ENCODE measurements at places on chromosomes 7 and 10.

DNA sequence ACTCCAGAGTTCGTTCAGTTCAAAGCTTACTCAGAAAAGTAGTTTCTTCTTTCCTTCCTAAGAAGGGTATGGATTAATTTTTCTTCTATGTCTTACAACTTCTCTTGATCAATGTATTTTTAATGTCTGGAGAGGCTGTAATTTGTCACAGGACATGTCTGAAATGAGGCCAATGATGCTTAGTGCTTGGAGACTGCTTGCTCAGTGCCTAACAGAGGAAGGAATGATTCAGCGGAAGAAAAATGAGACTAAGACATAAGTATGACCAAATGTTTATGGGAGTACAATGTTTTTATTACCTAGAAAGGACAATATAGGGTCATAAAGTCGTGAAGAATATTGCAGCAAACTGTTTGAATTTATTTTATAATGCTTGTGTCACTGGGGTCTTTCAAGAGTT is 43.3 kb downstream of the GPR37 start:
- DNase-seq = no peak

DNA sequence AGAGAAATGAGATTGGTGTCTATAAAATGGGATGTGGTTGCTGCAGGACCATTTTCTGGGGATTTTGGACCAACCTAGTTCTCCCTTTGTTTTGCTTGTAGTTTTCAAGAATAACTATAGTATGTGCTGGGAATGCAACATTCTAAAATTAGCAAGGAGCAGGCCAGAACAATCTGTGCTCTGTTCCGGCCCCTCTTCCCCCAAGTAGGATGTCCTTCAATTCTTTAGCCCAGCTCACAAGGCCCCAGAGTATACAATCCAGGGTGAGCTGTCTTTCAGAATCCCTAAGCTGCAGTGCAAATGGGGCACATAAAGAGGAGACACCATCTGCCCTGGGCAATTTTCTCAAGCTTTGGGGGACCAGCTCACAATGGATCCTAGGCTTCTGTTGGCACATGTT is 809.1 kb downstream of the TNS3 start:
- DNase-seq = no peak

DNA sequence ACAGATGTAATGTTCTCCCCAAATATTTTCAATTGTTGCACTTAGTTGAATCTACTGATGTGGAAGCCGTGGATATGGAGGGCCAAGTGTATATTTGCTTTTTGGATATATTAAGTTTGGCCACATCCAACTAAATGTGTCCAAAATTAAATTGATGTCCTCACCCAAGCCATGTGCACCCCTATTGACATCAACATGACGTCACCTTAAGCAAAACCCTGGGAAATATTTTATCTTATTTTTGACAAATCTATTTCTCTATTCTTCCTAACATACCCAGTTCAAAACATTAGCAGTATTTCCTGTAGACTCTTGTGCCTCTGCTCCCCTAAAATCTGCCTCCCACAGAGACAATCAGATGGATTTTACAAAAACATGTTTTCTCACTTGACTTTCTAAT is 652.5 kb downstream of the PCDH15 start:
- DNase-seq = no peak

GRCh38 chr7:131633342-131633843 is 77.0 kb upstream of the PODXL start:
- DNase-seq = no peak

DNA sequence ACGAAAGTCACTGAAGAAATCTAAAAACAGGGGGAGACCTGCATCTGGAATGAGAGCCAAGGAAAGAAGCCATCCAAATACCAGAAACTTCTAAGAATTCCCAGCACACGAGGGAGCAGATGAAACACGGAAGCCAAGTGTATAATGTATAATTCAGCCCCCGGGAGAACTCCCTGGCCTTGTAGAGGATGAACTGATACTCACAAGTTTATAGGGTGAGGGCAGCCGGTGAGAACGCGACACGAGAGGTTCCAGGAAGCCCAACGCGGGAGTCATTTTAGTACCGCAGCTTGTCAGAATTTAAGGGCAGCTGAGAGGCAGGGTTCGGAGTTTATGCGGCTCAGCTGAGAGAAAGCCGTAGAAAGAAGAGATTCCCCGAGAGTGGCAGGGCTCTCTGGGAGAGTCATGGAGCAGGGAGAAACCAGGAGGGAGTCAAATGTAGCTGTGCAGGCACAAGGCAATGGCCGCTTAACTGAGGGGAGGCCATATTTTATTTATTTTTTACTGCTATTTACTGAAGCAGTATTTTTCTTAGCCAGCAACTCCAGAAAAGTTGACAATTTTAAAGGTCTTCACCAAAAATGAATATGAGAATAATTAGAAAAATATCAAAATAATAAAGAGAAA is 164.0 kb downstream of the NPSR1 start:
- no peak for DNase-seq

DNA sequence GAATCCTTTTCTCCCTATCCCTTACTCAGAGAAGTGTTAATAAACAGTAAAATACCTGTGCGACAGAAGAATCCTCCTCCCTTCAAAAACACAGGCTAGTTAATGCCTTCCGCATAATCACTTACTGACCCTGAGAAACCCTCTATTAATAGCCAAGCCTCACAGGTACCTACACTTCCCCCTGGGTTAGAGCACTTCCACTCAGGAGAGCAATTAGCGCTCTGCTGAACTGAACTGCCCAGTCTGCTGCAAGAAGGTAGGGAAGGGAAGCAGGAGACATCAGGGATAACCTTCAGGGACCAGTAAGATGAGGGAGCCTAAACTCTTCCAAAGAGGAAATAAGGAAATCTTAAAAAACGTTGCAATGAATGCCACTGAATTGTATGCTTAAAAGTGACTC is 39.6 kb downstream of the KIAA1549 start:
- DNase-seq = no peak

GRCh38 chr10:71873582-71874211 is 22.6 kb upstream of the PSAP start:
- DNase-seq = peak; percentile 92

GRCh38 chr7:16419859-16420258 is 1.5 kb downstream of the CRPPA start:
- no peak for DNase-seq

DNA sequence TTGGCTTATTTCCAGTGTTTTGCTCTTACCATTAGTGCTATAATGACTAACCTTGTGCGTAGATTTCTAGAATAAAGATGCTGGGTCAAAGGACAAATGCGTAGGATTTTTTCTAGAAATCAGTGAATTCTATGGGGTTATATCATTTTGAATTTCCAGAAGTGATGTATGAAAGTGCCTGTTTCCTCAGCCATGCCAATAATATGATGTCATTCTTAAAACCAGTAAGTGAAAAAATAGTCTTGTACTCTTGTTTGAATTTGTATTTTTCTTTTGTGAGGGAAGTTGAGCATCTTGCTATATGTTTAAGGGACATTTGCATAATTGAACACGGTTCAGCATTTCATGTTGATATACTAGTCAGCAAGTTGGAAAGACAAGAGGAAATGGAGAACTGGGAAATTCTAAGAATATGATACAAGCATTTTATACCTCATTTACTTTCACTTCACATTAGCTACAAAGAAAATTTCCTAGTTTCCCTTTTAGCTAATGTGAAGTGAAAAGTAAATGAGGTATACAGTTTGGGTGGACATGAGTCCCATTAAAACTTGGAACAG is 3.8 kb upstream of the DNAH11 start:
- DNase-seq = no peak

GRCh38 chr7:45183711-45184210 is 26.2 kb downstream of the RAMP3 start:
- DNase-seq = no peak

DNA sequence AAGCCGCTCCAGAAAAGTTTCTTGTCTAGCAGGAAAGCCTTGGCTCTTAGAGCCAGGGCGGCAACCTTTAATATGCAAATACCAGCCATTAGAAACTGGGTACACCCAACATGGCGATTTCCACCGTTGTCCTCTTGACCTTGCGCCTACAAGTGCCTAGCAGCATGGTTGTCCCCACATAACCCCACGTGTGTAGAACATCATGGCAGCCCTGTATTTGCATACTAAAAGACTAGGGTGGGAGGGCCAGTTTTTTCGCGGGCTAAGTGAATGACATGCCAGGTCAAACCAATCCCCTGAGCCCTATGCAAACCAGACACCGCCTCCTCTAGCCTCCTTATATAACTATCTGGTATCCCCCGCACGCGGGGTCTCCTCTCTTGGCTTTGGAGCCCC is 58.4 kb upstream of the FZD8 start:
- no peak for DNase-seq

DNA sequence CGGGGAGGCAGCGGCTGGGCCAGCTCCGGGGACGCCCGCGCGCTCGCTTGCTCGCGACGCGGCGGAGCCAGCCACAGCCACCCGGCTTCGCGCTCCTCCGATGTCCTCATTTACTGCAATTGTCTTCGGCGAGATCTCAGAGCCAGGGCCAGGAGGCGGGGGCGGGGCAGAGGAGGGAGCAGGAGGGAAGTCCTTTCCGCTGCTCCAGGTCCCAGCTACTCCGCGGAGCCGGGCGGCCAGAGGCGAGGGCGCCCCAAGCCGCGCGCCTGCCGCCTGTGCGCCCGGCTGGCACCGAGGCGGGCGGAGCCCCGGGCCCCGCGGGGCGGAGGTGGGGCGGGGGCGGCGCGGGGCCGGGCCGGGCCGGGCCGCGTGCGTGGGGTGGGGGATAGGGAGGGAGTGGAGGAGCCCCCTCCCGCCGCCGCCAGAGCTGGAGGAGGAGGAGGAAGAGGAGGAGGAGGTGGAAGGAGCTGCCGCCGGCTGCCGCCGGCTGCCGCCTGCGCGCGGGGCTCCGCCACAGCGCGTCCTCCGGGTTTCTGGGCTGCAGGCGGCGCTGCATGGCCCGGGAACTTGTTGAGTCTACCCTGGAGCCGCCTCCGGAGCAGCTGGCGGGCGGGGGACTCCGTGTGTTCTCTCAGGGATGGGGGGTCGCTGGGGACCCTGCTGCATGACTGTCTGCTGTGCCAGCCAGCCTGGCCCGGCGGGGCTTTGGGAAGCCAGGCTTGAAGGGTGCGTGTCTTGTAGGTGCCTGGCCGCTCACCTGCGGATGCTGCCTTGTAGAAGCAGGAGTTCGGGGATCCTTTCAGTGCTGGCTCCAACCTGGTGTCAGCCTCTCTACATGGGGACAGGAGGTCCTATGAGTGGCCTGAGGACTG is at the start of gene INSYN2A:
TSS of gene INSYN2A (minus strand) at position 310 of the 872 bp plus-strand sequence. CDS start 20,196 bp downstream, outside the sequence.
- DNase-seq = no peak

DNA sequence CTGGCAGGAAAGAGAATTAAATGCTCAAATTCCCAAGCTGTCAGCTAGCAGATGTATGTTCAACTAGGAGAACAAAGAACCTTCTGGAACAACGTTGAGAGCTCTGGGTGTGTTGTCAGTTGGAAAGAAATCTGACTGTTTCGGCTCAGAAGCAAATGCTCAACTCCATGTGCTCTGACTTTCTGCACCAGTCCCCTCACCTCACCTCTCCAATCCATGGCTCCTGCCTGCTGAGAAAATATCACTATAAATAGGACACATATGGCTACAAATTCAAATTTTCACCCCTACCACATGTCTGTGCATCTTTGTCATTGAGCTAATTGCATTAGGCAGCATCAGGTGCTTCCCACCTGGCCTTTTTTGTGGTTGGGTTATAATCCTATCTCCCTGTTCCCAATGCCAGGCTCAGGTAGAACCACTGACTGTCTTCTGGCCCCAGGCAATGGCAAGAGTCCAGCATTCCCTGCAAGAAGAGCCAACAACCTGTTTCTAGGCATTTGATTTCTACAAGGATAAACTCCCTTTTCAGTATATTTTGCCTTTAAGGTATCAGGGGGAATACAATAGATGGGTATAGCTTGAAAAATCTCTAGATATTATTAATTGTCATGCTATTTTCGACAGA is 142.6 kb upstream of the LSM8 start:
- no peak for DNase-seq

DNA sequence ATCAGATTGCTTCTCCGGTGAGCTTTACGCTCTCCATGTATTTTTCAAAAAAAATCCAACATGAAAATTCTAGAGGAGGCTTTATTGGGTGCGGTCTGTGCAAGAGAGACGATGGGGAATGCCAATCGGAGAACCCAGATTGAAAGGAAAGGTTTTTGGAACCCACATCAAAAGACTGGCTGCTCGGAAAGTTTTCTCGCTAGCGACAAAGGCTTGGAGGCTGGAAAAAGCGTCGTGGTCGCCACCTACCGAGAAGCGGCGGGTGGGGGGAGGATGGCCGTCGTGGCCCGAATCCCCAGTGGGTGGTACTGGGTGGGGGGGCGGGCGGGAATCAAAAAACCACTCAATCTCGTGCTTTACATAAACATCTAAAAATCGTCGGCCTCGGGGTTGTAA is 1.1 kb upstream of the GTF2I start:
- no peak for DNase-seq

- DNase-seq = no peak
Observed at GRCh38 chr7:52917982-52918578, 117.4 kb upstream of the POM121L12 start.

DNA sequence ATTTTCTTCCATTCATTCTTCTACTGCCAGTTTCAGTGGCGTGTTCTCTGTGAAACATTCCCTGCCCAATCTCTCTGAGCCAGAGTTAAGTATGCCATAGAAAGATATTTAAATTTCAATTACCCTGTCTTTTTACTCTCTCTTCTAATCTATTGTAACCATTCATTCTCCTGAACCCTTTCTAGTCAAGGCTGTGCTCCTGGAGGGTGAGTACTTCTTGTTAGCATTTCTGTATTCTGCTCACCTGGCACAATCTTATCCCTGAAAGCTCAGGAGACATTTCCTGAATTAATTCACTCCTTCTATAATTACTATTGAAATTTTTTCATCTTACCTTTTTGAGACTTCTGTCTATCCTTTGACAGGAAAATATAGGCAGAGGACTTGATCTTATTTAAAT is 271.7 kb downstream of the HGF start:
- no peak for DNase-seq

GRCh38 chr10:17737027-17737965 is 14.7 kb upstream of the TMEM236 start:
- DNase-seq = no peak

- DNase-seq = no peak
Observed at GRCh38 chr7:98470485-98471240, 69.8 kb upstream of the BAIAP2L1 start.

DNA sequence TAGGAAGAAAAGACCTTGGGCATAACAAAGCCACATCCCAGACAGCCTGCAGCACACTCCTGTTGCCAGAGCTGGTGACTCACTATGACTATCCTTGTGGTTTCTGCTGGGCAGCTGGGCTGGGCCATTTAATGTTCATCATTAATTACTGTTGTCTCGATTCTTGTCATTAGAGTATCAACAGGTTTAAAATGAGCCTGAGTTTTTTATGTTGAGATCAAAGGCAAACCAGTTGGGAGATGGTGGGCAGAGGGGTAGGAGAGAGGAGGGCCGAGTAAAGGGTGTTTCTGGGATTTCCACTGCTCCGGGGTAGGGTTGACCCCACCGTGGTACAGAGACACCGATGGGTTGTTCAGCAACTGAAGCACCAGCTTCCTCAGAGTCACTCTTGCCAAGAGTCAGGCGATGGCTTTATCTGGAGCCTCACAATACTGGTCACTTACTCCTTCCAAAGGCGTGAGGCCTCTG is 128.7 kb upstream of the LYZL1 start:
- no peak for DNase-seq

DNA sequence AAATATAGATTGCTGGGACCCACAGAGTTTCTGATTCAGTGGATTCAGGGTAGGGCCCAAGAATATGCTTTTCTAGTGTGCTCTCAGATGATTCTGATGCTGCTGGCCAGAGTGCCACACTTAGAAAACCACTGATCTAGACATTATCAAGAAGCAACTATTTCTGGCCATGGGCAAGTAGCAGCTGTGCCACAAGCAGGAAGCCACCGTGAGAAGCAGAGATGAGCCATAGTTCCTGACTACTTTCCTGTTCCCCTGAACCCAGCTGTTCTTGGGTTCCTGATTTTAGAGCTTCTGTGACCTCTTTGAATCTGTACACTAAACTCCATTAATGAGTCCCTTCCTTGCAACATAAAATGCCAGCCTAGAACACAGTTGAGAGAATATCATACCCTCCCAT is 38.1 kb upstream of the PIK3AP1 start:
- no peak for DNase-seq

All from GM19239 (cell line).